ENCODE measurements at places on chromosomes 1 and 21. TPM values are rescaled to one million over a fixed set of nuclear protein-coding genes. Genes with fewer than 3 reads are reported as not detected.

- no peak for DNase-seq
Measured at GRCh38 chr1:83632906-83633305, 366.0 kb downstream of the TTLL7 start.

- no peak for DNase-seq
Measured at GRCh38 chr1:199089393-199090122, 450.7 kb downstream of the PTPRC start.

DNA sequence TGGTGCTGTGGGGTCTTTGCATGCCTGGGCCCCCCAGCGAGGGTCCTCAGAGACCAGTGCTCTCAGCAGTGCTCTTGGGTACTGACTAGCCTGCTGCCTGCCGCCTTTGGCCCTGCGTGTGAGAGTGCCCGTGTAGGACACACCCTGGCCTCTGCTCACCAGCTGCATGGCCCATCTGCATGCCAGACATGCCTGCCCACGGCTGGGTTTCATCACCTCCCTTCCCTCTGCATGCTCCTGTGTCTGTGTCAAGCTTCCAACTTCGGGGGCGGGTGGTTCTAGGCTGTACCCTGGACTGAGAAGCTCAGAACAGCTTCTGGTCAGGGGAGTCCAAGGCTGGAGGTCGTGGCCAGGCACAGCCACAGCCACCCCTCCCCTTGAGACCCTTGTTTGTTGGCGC, 56.9 kb downstream of the PTPRF start:
- no peak for DNase-seq

Gene SUMO3
- total RNA-seq, result 73.4 TPM

DNA sequence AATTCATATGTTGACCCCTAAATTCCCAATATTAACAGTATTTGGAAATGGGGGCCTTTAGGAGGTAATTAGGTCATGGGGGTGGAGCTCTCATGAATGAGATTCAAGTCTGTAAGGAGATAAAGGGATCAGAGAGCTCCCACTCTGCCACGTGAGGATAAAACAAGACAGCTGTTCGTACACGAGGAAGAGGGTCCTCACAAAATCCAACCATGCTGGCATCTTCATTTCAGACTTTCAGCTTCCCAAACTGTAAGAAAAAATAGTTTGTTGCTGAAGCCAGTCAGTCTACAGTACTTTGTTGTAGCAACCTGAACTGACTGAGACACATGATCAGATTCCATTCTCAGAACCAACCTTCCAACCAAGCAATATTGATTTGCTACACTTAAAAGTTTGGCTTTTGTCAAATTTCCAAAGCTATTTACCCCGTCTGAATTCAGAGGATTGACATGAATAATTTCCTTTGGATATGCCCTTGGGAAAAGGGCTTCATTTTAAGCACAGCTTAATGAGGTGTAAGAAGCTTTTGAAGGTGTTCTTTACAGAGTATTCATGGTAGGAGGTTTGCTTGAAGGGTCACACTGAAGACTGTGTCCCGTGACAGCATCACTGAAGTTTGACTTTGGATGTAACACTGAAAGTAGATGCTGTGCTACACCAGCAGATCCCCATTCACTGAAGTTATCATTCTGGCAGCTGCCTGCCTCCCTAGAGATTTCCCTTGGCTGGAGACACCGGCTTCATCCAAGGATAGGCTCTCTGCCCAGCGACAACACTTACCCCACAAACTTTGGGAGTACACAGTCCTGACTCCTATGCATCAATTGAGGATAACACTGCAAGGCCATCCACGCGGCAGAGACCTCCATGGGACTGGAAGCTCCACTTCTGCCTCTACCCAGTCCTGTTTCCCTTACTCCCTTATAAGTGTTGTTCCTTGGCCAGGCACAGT, 4.9 kb upstream of the OMA1 start:
- DNase-seq, result no peak

Gene GRIK1
- not detected for total RNA-seq

DNA sequence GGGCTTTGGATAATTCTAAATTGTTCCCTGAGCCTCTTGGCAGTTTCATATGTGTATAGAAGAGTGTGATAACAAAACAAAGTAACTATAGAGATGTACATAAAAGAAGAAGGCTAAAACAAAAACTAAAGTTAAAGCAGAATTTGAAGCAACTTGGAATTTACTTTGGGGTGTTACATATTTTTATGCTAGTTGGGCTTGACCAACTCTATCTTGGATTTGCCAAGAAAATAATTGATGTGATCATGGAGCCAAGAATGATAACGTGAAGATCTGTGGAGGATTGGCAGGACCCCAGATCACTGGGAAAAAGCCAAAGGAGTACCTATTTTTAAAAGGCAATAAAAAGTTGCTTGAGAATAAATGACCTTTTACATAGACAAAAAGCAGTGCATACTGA, 206.9 kb downstream of the LMO4 start:
- no peak for DNase-seq

DNA sequence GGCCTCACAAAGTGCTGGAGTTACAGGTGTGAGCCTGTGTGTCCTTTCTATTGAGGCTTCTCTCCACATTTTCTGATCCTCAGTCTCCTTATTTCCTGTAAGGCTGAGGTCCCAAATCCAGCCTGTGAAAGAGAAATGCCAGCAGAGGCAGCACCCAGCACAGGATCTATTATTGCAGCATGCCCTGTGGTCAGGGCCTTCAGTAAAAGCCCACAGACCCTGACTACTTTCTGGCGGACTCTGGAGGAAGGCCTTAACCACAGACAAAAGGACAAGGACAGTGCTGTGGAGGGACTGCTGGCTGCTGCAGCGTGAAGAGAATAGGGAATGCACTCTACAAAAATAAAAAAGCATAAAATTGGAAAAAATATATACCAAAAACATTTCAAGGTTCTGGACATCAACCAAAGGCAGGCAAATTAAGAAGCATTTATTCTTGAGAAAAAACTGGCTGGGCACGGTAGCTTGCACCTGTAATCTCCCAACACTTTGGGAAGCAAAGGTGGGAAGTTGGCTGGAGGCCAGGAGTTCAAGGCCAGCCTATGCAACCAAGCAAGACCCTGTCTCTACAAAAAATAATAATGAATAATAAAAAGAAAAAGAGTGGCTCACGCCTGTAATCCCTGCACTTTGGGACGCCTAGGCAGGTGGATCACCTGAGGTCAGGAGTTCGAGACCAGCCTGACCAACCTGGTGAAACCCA, 9.4 kb upstream of the PGD start:
- DNase-seq, result no peak
